ENCODE measurements at places on chromosomes 3 and 15. TPM values are rescaled to one million over a fixed set of nuclear protein-coding genes. Genes with fewer than 3 reads are reported as not detected.

DNA sequence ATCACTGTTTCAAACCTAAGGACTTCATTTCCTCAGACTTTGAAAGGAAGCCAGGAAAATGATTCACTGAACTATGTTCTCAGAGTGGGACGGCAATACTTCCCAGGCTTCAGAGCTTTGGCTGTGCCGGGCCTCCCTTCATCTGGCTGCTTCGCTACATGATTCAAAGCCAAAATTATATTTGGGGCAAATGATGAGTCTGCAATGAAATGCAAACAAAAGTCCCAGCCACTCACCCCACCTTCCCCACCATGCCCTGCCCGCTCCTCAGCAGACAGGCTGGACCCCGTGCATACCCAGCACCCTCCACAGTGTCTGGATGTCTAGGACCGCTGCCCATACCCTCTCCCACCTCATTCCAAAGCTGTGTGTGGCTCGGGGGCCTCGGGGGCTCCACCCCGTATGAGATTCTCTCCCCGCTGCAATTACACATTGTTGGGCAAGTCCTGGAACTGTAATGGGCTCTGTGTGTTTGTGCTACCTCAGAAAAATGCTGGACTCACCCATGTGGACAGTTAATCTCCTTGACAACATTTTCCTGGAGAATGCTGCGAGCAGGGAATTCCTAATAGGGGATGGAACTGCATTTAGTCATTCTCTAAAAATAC is 32.2 kb downstream of the ATP10A start:
- no peaks in the 10 kb centered on the region for H3K27me3 ChIP-seq
- peaks cover 44% of the 10 kb centered on the region for H3K36me3 ChIP-seq
- no peak overlapping the region for H3K4me3 ChIP-seq
- H3K4me1 ChIP-seq = peaks cover 25% of the 10 kb centered on the region
- H3K27ac ChIP-seq = no peak overlapping the region

- H3K4me1 ChIP-seq = peaks cover 76% of the 10 kb centered on the region
- no peak for DNase-seq
- no peaks in the 10 kb centered on the region for H3K27me3 ChIP-seq
- H3K27ac ChIP-seq = peak overlapping the region; percentile 91
- H3K36me3 ChIP-seq = peaks cover 28% of the 10 kb centered on the region
- H3K4me3 ChIP-seq = peak overlapping the region; percentile 47
Observed at GRCh38 chr15:91855684-91856489, 2.4 kb downstream of the SLCO3A1 start.

- H3K4me1 ChIP-seq = no peaks in the 10 kb centered on the region
- no peak for DNase-seq
- H3K27ac ChIP-seq = no peak overlapping the region
Observed at GRCh38 chr3:87148020-87148419, 79.1 kb upstream of the CHMP2B start.

GRCh38 chr3:11536936-11537612 is 106.6 kb downstream of the VGLL4 start:
- peaks cover 1% of the 10 kb centered on the region for H3K4me1 ChIP-seq
- no peak for DNase-seq
- H3K4me3 ChIP-seq = no peak overlapping the region
- no peaks in the 10 kb centered on the region for H3K27me3 ChIP-seq
- no peak overlapping the region for H3K27ac ChIP-seq

CMTM6 gene
- 55.2 TPM for total RNA-seq

DNA sequence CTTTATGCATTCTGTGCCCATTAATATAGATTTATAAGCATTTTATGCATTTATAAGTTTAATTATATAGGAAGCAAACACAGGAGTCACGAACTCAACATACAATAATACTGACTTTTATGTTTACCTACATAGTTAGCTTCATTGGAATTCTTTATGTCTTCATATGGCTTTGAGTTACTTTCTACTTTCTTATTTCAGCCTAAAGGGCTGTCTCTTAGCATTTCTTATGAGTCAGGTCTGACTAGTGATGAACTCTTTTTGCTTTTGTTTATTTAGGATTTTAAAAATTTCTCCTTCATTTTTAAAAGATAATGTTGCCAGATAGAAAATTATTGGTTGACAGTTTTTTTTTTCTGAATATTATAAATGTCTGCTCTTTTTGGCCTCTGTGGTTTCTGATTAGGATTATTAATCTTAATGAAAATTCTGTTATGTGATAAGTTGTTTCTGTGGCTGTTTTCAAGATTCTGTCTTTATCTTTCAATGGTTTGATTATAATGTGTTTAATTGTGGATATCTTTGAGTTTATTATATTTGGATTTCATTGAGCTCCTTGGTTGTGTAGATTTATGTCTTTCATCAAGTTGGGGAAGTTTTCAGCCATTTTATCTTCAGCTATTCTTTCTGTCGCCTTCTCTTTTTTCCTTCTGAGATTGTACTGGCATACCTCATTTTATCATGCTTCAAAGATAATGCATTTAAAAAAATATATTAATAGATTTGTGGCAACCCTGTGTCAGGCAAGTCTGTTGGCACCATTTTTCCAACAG is 54.3 kb downstream of the ATP2C1 start:
- H3K36me3 ChIP-seq = peaks cover 51% of the 10 kb centered on the region
- no peaks in the 10 kb centered on the region for H3K27me3 ChIP-seq
- no peak overlapping the region for H3K4me3 ChIP-seq
- no peak for DNase-seq

GRCh38 chr15:24054547-24055245 is 367.6 kb upstream of the NDN start:
- H3K4me1 ChIP-seq = no peaks in the 10 kb centered on the region
- DNase-seq = no peak
- no peaks in the 10 kb centered on the region for H3K27me3 ChIP-seq
- H3K4me3 ChIP-seq = no peak overlapping the region
- H3K36me3 ChIP-seq = no peaks in the 10 kb centered on the region

DNA sequence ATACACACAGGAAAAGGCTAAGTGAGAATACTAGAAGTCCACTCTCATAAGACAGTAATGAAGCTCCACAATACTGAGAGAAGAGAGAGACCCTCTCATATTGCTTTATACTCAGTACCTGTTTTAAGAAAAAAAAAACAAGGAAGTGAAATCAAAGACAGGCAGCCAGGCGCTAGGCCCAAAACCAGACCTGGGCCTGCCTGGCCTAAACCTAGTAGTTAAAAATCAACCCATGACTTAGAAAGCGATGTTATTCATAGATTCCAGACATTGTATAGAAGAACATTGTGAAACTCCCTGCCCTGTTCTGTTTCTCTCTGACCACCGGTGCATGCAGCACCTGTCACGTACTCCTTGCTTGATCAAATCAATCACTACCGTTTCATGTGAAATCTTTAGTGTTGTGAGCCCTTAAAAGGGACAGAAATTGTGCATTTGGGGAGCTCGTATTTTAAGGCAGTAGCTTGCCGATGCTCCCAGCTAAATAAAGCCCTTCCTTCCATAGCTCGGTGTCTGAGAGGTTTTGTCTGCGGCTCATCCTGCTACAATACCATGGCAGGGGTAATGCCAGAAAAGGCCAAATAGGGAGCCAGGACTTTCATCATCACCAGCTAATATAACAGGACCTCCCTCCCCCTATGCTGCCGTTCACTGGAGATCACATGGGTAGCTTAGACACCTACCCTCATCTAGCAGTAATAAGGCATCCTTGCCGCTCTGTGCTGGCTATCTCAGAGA is 1294.1 kb downstream of the NSUN3 start:
- H3K27me3 ChIP-seq = no peaks in the 10 kb centered on the region
- H3K27ac ChIP-seq = no peak overlapping the region
- H3K4me1 ChIP-seq = no peaks in the 10 kb centered on the region
- no peaks in the 10 kb centered on the region for H3K36me3 ChIP-seq
- no peak overlapping the region for H3K4me3 ChIP-seq

DNA sequence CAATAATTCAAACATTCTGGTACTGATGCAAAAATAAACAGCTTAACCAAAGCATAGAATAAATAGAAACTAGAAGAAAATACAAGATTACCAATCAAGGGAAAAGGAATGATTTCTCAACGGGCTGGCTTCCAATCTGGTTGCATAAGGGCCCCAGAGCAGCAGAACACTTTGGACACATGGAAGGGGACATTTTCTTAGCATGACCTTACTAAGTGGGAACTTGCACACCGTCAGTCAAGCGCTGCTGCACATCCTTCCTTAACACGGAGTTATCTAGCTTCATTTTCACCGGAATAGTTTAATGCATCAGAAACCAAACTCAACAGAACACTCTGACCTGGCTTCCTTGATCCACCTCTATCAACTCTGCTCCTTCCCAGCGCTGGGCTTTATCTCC is 388.5 kb downstream of the VPS13C start:
- no peaks in the 10 kb centered on the region for H3K4me1 ChIP-seq
- no peak for DNase-seq
- no peak overlapping the region for H3K27ac ChIP-seq
- peaks cover 13% of the 10 kb centered on the region for H3K27me3 ChIP-seq
- no peaks in the 10 kb centered on the region for H3K36me3 ChIP-seq
- H3K4me3 ChIP-seq = no peak overlapping the region

- H3K27me3 ChIP-seq = peaks cover 5% of the 10 kb centered on the region
- H3K4me1 ChIP-seq = peaks cover 39% of the 10 kb centered on the region
- H3K27ac ChIP-seq = no peak overlapping the region
- no peak overlapping the region for H3K4me3 ChIP-seq
- peak; percentile 4 for DNase-seq
Observed at GRCh38 chr15:99454107-99454809, 111.5 kb upstream of the MEF2A start.

RARB gene
- total RNA-seq = not detected

DNA sequence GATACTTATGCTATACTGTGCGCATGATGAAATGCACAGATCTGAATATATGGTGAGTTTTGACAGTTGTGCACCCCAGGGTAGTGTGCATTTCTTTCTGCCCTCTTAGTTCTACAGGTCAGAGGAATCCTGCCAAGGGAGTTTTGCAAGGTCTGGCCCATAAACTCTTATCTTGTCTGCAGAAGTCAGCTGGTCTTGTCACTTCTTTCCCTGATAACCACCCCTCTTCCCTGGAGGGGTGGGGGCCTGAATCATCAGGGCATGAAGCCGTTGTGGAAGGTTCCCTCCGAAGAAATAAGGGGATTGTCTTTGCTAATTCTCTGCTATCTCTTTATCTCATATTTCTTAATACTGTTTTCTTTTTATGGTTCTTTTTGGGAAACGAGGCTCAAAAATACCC is 30.4 kb downstream of the TRIM71 start:
- peaks cover under 1% of the 10 kb centered on the region for H3K4me1 ChIP-seq
- H3K27me3 ChIP-seq = peaks cover 7% of the 10 kb centered on the region
- no peak for DNase-seq
- H3K4me3 ChIP-seq = no peak overlapping the region

MOBP gene
- not detected for total RNA-seq

GRCh38 chr3:187858041-187858440 is 112.8 kb upstream of the BCL6 start:
- H3K4me1 ChIP-seq = no peaks in the 10 kb centered on the region
- H3K27ac ChIP-seq = no peak overlapping the region
- DNase-seq = no peak
- H3K27me3 ChIP-seq = no peaks in the 10 kb centered on the region
- no peak overlapping the region for H3K4me3 ChIP-seq

SLC15A2 gene
- 2.2 TPM for total RNA-seq
